Left colon (tissue), 2 donors: ENCODE measurements at places on chromosomes 16 and 17.

DNA sequence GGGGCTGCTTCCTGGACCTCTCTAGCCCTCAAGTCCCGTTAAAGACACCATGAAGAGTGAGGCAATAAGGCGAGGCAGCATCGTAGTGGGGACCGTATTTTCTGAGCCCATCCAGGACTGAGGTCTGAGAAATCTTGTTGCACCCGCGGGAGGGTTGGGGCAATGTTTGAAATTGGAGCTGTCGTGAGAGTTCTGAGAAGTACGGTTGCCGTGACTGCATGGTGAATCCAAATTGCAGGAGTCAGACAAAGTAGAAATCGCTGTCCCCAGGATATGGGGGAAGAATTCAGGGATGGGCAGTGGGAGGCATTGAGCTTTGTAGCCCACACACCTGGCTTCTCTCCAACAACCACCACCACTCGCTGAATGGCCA is 42.0 kb upstream of the RPL38 start:
- DNase-seq: no peak

- no peak for DNase-seq
These were observed 46.3 kb downstream of the ABCC12 start for GRCh38 chr16:48109475-48109874.

GRCh38 chr16:86089991-86090390 is 191.0 kb downstream of the IRF8 start:
- DNase-seq: no peak

DNA sequence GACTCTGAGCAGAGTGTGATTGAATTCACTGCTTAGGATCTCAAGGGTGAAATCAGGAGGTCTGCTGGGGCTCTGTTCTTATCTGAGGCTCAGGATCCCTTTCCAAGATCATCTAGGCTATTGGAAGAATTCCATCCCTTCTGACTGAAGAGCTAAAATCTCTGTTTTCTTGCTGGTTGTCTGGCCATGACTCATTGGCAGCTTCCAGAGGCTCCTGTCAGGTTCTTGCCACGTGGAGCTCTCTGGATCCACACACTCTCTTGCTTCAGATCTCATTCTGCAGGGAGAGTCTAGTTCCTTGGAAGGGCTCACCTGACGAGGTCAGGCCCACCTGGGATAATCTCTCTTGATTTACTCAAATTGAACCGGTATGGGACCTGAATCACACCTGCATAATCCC is 930.7 kb downstream of the CDH8 start:
- DNase-seq: no peak

DNA sequence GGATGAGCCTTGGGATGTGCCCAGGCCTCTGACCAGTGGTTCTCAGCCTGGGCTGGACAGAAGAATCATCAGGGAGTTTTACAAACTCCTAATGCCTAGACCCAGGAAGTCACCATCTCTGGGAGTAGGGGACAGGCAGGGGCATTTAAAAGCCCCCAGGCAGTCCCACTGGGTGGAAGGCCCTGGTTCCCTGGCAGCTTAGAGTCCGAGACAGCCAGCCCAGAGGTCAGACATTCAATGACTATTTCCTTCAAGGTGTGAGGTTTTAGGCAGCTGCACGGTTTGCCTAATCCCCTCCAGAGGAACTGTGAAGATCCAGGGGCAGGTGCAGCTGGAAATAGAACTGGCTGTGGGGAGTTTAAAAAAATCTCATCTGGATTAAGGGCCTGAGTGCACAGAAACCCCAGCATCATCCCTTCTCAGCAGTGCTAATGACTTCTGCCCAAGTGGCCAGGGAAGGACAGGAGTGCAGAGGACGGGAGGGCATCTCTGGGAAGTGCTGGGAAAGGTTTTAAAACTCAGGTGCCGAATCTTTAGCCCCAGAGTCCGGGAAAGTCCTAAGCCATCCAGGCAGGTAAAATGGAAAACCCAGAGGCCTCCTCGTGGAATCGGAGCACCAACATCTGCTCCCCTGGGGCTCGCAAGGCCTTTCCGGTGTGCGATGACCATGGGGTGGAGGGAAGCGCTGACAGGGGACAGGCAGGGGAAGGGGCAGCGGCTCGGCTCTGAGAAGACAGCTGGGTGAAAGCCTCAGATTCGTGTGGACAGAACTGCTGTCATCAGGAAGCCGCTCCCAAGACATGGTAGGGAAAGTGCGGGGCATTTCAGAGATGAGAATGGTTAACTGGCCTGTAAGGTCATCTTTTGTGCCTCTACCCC is 1.5 kb upstream of the LGALS3BP start:
- DNase-seq: no peak

DNA sequence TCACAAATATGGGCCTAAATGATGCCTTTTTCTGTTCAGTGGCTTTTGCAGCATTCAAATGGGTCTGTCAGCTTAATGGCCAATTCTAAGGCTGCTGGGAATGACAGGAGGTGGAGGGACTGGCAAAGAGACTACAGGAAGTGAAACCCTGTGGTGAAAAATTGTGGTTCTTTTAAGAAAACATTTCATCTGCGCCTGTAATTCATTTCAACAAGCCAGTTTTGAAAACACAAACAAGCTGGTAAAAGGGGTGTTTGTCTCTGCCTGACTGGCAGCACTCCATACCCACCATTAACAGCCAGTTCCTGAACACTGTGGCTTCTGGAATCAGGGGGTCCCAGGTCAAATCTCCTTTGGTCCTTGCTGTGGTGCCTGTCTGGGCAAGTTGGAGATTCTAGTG is 3.6 kb upstream of the KDM8 start:
- DNase-seq: no peak

GRCh38 chr16:58533751-58534470 is 18.6 kb downstream of the SETD6 start:
- DNase-seq: no peak

- DNase-seq: no peak
These were observed 165.4 kb upstream of the MAF start for GRCh38 chr16:79765901-79766394.

DNA sequence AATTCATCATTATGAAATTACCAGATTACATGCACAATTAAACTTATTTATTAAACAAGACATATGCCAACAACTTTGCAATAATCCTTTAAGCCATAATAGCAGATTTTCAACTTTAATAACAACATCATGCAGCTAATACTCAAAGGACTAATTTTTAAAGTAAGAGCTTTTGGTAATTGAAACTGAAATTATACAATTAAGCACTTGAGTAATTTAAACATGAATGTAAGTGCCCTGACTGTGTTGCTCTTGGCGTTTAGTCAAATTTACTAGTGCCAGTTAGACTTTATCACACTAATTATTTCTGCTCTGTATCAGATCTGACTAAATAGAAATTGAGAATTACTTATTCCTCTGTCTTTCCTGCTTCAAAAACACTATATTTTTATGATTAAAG is 46.8 kb upstream of the PSMD7 start:
- DNase-seq: no peak

- no peak for DNase-seq
These were observed 30.7 kb upstream of the METTL9 start for GRCh38 chr16:21568502-21569189.

DNA sequence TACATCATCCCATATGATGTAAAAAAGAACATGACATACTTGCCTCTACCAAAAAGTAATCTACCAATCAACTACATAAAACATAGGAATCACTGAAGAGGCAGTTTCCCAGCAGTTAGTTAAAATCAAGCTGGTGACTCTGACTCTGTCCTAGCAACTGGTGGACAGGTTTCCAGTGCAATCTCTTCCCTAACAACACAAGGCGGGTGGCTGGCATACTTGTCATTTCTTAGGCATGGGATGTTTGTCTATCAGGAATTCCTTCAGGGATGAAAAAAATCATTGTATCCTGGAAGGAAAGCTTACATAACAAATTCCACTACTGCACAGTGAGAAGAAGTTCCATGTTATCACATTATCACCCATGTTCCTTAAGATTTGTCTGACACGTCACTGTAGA is 50.9 kb downstream of the HELZ start:
- DNase-seq: no peak
